ENCODE measurements at places on chromosomes 2 and 18.
A peak's percentile ranks its signal among the peaks of the same experiment; 100 is the strongest.

DNA sequence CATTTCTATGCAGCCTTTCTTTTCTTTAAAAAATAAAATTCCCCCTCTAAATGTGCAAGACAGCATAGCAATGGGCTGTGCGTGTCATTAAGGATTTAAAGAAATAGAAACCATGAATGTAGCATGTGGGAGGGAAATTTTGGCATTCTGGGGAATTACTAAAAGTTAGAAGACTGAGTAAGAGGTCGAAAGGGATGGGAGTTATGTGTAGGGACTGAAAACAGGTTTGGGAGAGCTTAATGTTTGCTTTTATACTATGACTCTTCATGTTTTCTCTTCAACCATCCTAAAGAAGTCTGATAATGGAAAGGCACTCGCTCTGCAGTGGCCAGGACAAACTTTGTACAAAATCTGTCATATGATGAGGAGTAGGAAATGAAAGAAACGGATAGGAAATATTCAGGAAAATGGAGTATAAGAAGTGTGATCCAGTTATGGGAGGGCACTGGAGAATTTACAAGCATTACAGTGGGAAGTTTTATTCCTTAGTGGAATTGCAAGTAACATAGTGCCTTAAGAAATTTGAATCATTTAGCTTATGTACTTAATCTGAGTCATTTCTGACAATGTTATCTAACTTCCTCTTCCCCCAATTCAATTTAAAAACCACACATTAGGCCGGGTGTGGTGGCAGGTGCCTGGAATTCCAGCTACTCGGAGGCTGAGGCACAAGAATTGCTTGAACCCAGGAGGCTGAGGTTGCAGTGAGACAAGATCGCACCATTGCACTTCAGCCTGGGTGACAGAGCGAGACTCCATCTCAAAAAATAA, 20.6 kb downstream of the TMEM87B start:
- no peak for DNase-seq

DNA sequence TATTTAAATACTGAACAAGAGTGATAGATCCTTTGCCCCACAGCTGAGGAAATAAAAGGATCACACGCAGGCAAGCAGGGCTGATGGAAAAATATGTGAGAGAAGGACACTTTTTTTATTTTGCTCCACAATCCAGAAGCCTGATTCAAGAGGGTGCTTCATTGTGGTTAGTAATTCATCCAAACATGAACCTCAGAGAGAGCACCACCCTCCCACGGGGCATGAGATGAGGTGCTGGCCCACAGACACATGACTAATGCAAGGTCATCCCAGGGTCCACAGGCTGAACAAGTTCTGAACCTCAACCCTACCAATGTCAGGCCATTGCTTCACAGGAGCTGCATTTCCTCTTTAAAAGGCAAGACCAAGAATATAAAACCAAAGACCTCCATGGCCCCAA, 239.6 kb downstream of the MREG start:
- DNase-seq, result no peak

DNA sequence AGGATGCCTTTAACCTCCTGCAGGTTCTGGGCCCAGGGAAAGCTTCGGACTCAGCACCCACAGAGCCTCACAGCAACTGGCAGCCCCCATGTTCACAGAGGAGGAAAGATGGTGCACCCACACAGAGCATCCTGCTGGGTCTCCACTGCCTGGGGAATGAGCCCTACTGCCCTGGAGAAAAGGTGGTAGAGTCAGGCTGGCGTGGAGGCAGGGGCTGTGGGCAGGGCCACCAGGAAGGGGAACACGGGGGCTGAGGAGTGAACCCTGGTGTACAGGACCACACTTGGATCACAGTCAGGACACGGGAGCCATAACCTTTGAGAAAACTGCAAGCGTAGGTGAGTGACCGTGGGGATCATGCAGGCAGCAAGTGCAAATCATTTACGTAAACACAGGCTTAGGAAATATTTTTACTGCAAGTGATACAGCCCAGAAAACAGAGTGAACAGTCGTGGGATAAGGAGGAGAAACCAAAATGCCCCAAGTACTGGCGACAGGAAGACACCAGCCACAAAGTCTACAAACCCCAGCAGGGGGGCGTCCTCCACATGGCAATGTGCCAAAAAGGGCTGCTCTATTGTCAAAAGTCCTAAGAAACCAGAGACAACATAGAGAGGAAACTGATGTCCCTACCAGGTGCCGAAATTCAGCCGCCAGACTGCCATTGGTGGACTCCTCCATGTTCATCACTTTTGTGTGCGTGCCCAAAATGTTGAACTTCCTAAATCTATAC, 27.6 kb downstream of the STAT1 start:
- DNase-seq, result no peak

DNA sequence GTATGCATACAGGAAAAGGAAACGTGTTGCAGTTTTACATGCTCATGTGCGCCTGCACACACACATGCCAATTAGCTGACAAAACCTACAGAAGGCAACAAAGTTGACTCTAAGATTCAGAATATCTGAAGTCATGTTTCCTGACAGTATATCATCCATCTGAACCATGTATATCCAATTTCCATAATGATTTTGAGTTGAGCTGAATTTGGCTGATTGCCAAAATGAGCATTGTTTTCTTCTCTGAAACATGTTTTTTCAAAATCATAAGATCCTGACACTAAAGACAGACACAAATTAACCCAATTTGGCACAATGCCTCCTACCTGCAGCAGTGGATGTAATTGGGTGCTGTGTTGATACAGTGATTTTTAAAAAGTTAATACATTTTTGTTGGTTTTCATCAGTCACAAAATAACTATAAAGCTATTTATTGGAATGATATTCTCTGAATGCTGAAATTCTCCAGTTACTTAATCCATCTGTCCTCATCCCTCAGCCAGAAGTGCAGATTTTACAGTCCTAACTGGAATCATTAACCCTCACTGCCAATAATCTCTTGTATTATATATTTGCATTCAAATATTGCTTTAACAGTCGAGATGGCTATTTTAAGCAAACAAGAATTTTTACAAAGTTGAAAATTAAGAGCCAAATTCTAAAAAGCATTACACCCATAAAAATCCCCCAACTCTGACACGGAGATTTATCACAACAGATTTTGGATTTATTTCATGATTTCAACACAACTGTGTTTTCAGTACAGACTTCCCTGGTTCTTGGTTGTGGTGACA, 161.7 kb upstream of the LMAN1 start:
- no peak for DNase-seq

DNA sequence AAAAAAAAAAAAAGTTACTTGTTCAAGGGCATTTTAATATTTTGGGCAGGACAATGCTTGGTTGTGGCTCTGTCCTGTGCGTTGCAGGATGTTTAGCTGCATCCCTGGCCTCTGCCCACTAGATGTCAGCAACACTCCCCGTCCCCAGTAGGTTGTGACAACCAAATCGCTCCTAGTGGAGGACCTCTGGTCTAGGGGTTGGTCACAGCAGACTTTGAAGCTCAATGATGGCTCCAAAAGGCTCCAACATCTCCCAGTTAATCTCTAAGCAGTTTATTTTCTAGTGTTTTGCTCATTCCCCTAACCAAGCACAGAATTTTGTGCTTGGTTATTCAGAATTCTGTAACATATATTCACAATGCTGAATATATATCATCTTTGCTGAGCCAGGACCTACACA, 67.0 kb downstream of the CHRNA1 start:
- peak; percentile 72 for DNase-seq

DNA sequence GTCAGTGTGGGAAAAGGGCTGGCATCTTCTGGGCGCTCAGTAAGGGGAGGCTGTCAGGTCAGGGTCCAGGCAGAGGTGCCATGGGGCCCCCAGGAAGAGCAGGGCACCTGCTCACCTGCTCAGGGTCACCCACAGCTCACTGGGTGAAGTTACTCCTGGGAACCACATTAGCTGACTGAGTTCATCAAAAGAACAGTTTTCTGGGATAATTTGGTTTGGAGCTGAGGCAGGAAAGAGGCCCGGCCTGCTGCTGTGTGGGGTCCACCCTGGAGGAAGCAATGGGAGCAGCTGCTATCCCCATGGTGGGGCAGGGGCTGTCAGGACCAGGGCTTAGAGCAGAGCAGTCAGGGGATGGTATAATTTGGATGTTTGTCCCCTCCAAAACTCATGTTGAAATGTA, 97.2 kb upstream of the GPC1 start:
- no peak for DNase-seq

All from AML-193 (cell line).